ENCODE measurements at places on chromosomes 12 and 14.

DNA sequence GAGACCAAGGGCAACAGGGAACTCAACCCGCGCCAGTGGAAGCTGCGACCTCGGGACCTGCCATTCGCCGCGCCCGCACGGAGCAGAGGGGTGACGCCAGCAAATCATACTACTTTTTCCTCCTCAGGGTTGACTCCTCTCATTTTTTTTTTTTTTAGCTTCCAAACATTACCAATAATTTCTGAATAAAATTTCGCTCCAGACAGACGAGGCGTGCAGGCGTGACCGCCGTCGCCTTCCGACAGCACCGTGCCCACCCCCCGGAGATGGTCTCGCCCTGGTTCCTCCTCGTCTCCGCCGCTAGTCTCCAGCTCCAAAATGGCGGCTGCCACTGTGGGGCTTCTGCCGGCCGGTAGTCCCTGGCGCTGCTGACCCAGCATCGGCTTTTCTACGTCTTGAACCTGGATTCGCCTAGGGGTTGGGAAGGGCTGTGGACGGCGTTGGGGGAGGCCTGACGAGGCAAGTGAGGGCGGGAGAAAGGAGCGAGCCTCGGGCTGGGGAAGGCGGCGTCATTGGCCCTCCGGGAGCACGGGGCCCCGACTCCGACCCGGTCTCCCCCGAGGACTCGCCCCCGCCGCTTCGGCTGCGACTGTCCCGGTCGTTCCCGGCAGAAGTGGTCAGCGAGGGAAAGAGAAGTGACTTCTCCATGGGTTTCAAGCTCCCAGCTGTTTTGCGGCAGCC lies at the start of the genes CPSF2 and NDUFB1:
CPSF2 (plus strand) TSS at position 300 of the 681 bp plus-strand sequence. CDS start 9,016 bp downstream, outside the sequence.
NDUFB1 (minus strand) TSS at position 37 of the 681 bp plus-strand sequence. CDS start 4,069 bp downstream, outside the sequence.
- DNase-seq = peak; percentile 78

DNA sequence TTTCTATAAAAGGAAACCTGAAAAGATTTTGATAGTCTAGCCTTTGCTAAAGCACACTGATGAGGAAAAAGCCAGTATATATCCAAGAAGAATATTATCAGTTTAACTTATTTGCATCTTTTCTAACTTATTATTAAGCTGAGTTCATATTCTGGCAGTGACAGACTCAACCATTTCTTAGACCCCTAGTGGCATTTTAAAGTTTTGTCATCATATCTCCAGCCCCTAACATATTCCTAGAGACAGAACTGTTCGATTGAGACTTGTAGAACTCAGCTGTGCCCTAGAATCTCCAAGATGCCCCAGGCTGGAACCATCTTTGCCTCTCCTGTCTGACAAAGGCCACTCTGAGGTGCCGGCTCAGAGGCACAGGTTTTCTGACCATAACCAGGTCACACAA lies 365.6 kb downstream of the NELL2 start:
- no peak for DNase-seq

DNA sequence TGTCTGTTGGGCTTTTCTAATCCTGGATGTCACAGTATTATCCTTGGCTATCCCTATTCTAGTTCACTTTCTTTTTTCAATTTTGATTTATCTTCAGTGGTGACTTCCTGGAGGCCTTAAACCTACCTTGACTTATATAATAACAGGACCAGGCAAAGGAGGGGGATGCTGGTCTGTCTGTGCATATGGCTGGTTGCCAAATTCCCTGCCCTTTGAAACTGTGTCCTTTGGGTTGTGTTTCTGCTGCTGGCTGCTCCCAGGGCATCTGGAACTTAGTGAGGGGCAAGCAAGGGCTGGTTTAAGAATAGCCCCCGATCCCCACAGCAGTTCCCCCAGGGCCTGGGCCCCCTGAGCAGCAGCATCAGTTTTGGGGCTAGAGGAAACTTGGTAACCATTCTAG lies 96.0 kb upstream of the MAX start:
- no peak for DNase-seq

- no peak for DNase-seq
These were observed 1.0 kb downstream of the SH2B3 start for GRCh38 chr12:111406474-111407376.

- DNase-seq = no peak
These were observed 411.8 kb upstream of the STXBP6 start for GRCh38 chr14:25461780-25462179.

GRCh38 chr14:53047307-53048069 lies 96.6 kb upstream of the FERMT2 start:
- no peak for DNase-seq

DNA sequence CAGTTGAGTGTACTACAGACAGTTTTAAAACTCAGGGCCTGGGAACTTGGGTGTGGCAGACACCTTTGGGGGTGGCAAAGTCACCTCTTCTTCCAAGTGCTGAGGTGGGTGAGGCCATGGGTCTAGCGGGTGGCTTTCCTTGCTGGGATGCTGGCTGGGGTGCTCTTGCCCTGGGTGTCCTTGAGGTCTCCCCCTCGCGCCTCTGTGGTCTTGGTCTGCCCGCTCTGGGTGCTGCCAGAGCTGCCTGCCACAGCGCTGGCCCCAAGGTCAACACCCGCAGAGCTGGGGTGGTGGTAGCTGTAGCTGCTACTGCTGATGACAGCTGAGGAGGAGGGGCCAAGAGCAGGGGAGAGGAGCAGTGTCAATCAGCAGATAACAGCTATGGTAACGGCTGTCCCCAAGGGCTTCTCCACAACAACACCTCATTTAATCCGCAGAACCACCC lies 6.8 kb downstream of the KRT74 start:
- no peak for DNase-seq

- no peak for DNase-seq
These were observed 191.9 kb downstream of the RAD51B start for GRCh38 chr14:68011406-68012028.

DNA sequence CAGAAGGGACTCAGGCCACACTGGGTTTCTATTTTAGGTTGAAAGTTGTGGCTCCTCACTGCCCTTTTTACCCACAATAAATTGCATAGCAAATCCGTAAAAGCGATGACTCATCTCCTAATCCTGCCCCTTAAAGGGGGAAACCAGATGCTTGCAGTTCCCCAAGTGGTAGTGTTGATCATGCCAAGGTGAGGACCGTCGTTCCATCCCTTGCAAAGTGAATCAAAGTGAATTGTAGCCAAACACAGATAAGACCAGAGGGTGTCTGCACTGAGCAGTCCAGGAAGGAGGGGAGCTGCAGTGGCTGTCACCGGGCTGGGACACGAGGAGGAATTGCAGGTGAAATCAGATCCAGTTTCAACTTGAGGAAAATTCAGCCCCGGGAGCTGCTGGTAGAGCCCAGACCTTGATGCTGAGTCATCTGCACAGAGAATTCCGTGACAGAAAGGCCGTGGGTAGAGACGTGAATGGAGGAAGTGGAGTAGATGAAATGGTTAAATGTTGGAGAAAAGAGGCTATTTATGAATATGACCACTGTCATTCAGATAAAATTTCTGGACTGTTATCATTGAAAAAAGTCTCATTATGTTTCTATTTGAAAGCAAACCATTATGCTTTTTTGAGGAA lies 44.2 kb upstream of the MMP17 start:
- no peak for DNase-seq

DNA sequence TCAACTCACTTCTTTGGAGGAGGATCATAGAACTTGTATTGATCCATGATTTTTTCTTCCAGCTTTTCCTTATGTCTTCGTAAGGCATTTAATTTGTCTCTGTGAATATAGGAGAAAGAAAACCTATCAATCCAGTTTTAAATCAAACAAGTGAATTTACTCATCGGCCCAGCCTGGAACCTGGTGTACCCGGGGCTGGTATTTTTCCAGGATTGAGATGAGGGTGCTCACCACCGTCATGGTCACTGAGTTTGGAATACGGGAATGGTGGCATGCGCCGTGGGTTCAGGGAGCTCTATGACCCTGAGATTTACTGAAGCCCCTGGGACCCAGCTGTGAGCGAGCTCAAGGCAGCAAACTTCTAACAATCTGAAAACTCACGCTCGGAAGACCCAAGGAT lies 46.5 kb upstream of the GPR68 start:
- no peak for DNase-seq

GRCh38 chr14:68544081-68544892 lies 248.6 kb downstream of the ZFP36L1 start:
- DNase-seq = no peak

DNA sequence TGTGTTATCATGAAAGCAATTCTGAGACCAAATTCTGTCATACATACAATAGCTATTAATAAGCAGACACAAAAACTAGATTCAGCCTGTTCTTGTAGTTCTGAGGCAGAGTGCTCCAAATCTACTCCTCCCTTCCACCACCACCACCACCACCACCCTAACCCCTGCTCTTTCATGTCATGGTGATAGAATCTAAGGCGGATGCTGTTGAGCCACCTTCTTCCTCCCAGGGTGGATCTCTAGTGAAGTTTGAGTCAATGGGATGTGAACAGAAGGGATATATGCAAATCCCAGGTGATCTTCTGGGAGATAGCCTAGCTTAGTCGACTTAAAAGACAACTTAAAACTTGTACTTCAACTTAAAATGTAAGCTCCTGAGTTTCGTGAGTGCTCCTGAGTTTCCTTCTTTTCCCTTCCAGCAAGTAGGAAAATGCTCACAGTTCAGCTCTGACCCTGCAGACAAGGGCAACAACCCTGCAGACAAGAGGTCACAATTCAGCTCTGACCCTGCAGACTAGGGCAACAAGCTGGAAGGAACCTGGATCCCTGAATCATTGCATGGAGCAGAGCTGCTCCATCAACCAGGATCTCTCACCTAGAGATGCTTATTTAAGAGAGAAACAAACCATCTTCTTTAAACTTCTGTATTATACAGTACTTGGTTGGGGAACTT lies 204.1 kb downstream of the TTC8 start:
- DNase-seq = no peak

GRCh38 chr14:92968291-92969020 lies 45.5 kb downstream of the CHGA start:
- no peak for DNase-seq

DNA sequence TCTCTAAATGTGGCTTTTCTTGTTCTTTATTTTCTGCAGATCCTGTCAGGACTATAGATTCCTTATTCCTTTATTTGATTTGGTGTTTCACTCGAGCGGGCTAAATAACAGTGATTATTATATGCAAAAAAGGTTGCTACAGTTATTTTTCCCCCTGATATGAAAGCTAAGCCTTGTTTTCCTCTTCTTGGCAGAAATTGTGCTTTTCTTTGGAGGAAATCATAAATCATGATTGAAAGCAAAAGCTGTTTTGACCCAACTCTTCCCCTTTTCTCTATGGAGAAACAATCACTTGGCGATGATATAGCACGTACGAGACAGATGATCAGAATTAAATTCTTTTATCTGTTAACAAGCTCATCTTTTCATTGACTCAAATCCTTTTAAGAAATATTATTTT lies 31.4 kb downstream of the PPFIBP1 start:
- no peak for DNase-seq

DNA sequence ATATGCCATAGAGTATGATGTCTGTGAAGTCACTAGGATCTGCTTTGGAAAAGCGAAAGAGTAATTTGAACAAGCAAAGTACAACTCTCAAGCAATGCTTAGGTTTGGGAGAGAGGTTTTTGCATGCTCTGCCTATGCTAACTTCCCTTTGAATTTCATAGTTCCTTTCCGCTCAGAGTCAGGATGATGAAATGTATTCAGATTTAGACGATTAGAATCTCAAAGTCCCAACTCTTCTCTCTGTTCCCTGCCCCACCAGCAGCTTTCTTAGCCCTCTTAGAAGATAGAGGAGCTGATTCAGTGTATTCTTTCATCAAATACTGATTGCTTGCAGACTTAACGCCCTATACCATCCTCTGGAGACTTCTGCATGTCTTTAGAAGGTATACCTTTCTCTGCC lies 11.5 kb downstream of the RAB5B start:
- DNase-seq = no peak

GRCh38 chr12:116346222-116346621 lies 68.7 kb upstream of the MED13L start:
- no peak for DNase-seq

DNA sequence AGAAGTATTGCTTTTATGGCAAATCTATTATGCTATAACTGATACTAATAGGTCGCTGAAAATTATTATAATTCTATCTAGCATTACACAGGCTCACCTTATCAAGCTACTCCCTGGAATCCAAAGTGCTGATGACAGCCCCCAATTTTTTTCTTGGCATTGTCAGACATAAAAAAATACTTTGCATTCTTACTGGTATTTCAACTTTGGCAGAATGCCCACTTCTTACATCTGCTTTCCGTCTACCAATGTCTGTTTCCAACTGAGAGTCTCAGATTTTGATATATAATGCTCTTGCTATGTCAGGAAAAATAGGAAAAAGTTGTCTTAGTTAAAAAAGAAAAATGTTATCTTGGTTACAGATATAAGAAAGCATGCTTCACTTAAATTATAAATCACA lies 615.4 kb downstream of the C12orf50 start:
- DNase-seq = no peak

DNA sequence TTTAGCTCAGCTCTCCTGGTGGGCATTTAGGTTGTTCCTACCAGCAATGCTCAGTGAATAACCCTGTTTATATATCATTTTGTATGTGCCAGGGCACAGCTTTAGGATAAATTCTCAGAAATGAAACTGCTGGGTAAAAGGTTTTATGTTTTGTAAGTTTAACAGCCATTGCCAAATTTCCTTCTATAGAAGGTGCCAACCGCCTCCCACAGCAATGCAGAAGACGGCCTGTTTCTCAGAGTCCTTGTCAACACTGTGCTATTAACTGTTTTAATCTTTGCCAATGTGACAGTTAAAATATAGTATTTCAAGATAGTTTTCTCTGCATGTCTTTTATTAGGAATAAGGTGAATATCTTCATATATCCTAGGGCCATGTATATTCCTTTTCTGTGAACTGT lies 65.0 kb downstream of the PPP1R13B start:
- no peak for DNase-seq

DNA sequence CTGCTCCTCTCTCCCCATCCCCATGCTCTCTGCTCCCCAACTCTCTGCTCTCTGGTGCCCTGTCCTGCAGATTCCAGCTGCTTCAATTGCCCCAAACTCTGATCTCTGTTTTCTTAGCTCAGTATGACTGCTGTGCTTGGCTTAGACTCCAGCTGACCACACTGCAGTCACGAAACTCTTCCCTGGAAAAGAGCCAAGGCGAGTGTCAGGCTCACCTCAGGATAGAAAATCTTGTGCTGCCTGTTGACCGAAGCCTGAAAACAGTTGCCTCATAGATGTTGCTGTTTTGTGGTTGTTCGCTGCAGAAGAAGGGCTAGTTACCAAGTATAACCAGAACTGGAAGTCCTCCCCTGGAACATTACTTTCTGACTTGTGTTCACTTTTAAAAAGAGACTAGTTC lies 6.7 kb upstream of the STON2 start:
- no peak for DNase-seq

DNA sequence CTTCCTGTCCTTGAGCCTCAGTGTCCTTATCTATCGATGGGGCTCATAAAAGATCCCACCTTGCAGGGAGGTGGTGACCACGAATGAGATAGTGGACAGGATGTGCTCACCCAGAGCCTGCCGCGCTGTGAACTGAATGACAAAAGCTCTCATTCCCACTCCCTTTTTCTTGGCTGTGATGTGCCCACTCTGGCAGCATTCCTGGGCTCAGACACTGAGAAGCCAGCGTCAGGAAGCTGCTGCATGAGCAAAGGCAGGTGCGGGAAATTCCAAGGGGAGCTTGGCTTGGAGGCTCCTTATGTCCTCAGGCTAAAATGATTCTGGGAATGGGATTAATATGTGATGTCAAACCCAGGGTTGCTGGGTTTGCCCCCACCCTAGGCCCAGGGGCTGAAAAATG lies 61.6 kb downstream of the EFCAB11 start:
- DNase-seq = no peak

Data from NCI-H774 (cell line).